ENCODE measurements at places on chromosomes 12 and 14.

DNA sequence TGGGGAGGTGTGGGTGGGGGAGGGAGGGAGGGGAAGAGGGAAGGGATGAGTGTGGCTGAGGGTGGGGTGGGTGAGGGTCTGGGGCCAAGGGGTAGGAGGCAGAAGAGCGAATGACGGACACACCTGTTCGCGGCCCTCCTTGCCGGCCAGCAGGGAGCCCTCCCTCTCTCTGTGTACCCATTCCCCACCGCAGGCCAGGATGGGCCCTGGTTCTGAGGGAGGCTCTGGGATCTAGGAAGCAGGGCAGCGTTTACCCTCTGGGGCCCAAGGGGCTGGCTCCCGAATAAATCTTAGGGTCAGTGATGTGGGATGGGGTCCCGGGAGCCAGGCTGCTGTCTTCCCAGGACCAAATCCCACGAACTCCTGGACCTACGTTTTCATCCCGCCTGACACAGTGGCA, 46.0 kb upstream of the ESRRB start:
- DNase-seq: no peak

- no peak for DNase-seq
Observed at GRCh38 chr12:94143951-94144350, 4.4 kb upstream of the PLXNC1 start.

- DNase-seq: no peak
Observed at GRCh38 chr12:1655225-1655788, 26.3 kb downstream of the WNT5B start.

DNA sequence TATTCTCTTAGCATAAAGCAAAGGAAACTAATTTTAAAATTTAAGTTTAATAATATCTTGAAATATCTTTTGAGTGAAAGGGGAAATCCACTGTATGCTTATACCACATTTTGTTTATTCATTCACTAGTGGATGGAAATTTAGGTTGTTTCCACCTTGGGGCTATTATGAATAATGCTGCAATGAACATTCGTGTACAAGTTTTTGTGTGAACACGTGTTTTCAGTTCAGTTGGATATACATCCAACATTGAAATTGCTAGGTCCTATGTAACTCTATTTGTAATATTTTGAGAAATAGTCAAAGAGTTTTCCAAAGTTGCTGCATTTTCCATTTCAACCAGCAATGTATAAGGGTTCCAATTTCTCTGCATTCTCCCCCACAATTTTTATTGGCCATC, 83.7 kb upstream of the ETV6 start:
- DNase-seq: no peak

GRCh38 chr12:14193639-14194038, 171.8 kb upstream of the ATF7IP start:
- DNase-seq: no peak

GRCh38 chr12:50401500-50402081, 906 bp downstream of the LARP4 start:
- DNase-seq: no peak

- DNase-seq: no peak
Observed at GRCh38 chr12:53579545-53579955, 46.6 kb downstream of the ATF7 start.

GRCh38 chr12:23906329-23906728, 43.1 kb downstream of the SOX5 start:
- DNase-seq: no peak

- DNase-seq: no peak
Observed at GRCh38 chr14:94044476-94045091, 18.4 kb downstream of the OTUB2 start.

DNA sequence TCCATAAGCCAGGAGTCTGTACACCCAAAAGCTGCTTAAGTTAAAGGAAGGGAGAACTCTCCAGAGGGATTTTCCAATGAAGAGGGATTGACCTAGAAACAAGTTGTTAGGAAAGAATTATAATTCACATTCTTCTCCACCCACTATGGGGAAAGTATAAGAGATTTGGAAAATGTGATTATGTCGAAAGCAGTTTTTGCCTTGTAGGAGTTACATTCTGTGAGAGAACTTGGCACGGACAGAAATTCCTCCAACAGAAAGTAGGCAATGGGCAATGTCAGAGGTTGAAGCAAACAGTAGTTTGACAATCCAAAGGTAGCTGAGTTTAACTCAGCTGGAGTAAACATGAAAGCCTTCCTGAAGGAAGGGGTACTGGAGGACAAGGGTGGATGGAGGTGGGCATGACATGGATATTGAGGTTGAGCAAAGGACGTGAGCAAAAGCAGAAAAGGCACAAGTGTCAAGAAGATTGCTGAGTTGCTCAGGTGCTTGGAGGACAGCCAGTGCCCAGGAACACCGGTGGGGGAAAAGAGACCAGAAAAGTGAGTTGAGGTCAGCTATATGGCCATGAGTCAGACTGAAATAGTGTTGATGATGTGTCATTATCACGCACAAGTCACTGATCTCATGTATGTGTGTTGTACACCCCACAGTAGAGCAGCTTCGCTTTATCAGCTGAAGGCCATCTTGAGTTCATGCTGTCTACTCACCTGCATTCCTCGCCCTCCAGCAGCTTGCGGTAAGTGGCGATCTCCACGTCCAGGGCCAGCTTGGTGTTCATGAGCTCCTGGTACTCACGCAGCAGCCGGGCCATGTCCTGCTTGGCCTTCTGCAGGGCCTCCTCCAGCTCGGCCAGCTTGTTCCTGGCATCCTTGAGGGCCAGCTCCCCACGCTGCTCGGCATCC, 4.0 kb downstream of the KRT5 start:
- no peak for DNase-seq

- no peak for DNase-seq
Observed at GRCh38 chr12:52267266-52267665, 7.2 kb upstream of the KRT86 start.

GRCh38 chr12:19550626-19551025, 111.3 kb downstream of the AEBP2 start:
- DNase-seq: no peak

Measured in HEK293T (cell line).